ENCODE measurements at places on chromosomes 7 and 10. TPM values are rescaled to one million over a fixed set of nuclear protein-coding genes. Genes with fewer than 3 reads are reported as not detected.

Gene PLEKHA1
- total RNA-seq: 42.1 TPM

Gene PGAM2
- total RNA-seq: not detected

Gene STAG3
- 0.15 TPM for total RNA-seq

Gene CYP2C19
- not detected for total RNA-seq

Gene SFRP4
- 0.39 TPM for total RNA-seq

Gene CLDN12
- total RNA-seq: 9.5 TPM

Gene FBXO24
- not detected for total RNA-seq

Gene TEX36
- total RNA-seq: not detected

Gene STK17A
- 64.0 TPM for total RNA-seq

Gene WNT2
- total RNA-seq: not detected

Gene TFAM
- 12.7 TPM for total RNA-seq

Gene TMEM139
- total RNA-seq: 1.1 TPM

Gene CPVL
- total RNA-seq: 6.3 TPM

Gene CRHR2
- not detected for total RNA-seq

Gene LEP
- not detected for total RNA-seq

Gene SGCE
- 87.5 TPM for total RNA-seq

Gene ITGA8
- 2.1 TPM for total RNA-seq

Gene COPS6
- total RNA-seq: 92.1 TPM

Gene SVOPL
- total RNA-seq: not detected

Gene ZNF804B
- total RNA-seq: not detected

Gene C10orf67
- not detected for total RNA-seq

Gene CARD11
- total RNA-seq: 3.5 TPM

Gene CDK14
- 3.9 TPM for total RNA-seq

Gene ATP6V0A4
- not detected for total RNA-seq

Gene PROSER2
- total RNA-seq: 12.7 TPM

Gene MUC12
- not detected for total RNA-seq

Gene MUC3A
- not detected for total RNA-seq

Gene MYOZ1
- total RNA-seq: not detected

Gene APBB1IP
- 0.47 TPM for total RNA-seq

Gene OPN4
- total RNA-seq: not detected

Gene SLC39A12
- total RNA-seq: not detected

Gene FRG2B
- total RNA-seq: not detected

Gene GRM3
- not detected for total RNA-seq

Gene SP8
- total RNA-seq: not detected

Gene PSMC2
- 152 TPM for total RNA-seq

Gene CALML5
- total RNA-seq: not detected

Gene BEND7
- 18.3 TPM for total RNA-seq

Gene EBF3
- total RNA-seq: 2.0 TPM

Gene GHRHR
- not detected for total RNA-seq

Gene CDK13
- 68.1 TPM for total RNA-seq

Gene VENTX
- total RNA-seq: not detected

Gene PTF1A
- total RNA-seq: not detected

Gene GPR15LG
- not detected for total RNA-seq

Gene CRYGN
- total RNA-seq: not detected

Gene AKR1B15
- not detected for total RNA-seq

Gene PPP1R3C
- total RNA-seq: 0.87 TPM

Gene MYPN
- total RNA-seq: 1.1 TPM

Gene NME8
- total RNA-seq: not detected

Gene FZD8
- 42.3 TPM for total RNA-seq

Gene OR2A5
- not detected for total RNA-seq

Gene INHBA
- 20.2 TPM for total RNA-seq

Gene TAS2R41
- not detected for total RNA-seq

Data from glomerular endothelial cell (primary cell).